ENCODE measurements at places on chromosomes 13 and 19.

DNA sequence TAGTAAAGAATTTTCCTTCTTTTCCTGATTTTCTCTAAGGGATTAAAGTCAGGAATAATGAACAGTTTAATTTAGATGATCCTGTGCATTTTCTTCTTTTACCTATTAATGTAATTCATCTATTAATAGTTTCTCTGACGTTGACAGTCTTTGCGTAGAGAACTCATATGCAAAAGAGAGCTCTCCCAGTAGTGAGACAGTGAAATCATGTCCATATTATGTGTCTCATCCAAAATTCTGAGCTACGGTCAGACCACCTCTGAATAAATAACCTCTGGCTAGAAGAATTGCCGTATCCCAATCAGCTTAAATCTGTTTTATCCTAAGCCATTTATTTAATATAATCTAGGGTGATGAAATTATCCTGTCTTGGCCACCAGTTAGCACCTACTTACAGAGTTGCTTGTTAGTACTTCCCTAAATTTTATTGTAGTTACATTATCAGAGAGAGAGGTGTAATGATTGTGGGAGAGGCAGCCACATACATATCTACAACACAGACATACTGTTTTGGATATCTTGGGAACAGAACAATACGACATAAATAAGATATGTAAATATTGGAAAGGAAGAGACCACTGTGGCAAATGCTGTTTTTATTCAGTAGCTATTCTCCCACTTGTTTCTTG is 30.7 kb downstream of the PDS5B start:
- no peak for DNase-seq

DNA sequence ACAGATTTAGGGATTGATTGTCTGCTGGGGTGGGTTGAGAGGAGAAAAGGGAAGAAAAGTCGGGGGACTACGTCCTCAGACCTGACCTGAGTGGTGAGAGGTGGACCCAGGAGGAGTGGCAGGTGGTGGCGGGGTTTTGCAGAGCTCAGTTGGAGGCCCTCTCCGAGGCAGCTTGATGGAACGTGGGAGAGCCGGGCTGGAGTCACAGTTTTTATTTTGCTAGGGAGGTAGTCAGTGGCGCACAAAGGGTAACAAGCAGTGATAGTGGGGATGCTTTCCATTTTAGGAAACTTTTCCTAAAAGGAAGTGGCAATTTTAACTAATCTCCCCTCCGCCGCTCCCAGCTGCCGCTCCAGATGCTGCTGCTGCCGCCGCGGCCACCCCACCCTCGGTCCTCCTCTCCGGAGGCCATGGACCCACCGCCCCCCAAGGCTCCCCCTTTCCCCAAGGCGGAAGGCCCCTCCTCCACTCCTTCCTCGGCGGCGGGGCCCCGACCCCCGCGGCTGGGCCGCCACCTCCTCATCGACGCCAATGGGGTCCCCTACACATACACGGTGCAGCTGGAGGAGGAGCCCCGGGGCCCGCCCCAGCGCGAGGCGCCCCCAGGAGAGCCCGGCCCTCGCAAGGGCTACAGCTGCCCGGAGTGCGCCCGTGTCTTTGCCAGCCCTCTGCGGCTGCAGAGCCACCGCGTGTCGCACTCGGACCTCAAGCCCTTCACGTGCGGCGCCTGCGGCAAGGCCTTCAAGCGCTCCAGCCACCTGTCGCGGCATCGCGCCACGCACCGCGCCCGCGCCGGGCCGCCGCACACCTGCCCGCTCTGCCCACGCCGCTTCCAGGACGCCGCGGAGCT is 1.1 kb upstream of the ZNF581 start:
- no peak for DNase-seq

DNA sequence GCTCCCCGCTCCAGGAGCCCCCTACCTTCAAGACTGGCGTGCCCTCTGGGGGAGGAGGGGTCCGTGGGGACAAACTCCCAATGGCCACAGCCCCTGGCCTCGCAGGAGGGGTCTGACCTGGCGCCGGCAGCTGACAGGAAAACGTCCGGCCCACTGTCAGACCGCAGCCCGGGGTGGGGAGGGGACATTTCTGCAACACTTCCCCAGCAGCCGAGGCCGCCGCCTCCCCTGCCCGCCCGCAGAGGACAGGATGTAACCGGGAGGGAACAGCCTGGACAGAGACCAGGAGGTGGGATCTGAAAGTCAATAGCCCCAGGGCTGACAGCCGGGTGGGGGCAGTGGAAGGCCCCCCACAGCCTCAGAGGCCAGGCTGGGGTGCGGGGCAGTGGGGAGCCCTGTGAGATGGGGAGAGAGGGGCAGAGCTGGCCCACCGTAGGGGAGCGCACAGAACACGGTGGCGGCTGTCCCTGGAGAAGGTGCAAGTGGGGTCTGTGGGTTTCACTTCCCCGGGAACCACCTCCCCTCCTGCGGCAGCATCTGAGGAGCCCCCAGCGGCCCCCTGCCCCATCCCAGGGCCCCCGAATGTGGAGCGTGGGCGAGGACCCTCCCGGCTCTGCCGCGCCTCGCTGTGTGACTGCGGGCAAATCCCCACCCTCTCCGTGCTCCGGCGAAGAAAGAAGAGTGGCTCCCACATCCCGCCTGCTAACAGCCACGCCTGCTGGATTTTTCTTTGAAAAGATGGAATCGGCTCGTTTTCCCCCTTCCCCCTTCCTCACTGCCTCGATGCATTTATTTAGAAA is at the start of gene PEAK3:
TSS of gene PEAK3 (minus strand) at position 114 of the 800 bp plus-strand sequence. CDS start 1,244 bp downstream, outside the sequence.
- DNase-seq: no peak

- DNase-seq: no peak
Observed at GRCh38 chr19:54670576-54671357, 8.0 kb downstream of the LILRB4 start.

DNA sequence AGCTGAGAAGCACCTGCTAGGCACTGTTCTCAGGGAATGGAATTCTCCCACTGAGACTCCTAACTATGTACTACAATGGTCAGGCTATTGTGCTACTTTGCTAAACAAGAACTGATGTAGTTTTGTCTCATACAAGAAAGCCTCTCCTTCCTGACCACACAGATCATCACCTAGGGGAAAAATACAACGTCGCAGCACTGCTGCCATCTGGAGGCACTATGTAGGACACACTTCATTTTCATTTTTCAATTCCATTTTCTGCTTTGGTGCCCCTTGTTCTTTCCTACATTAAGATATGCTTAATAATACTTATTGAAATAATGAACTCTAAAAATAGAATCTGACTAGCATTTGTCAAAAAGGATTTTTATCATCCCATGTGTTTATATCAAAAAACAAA is 21.1 kb downstream of the PROSER1 start:
- DNase-seq: no peak

- no peak for DNase-seq
Observed at GRCh38 chr19:3835055-3835435, 33.8 kb downstream of the ZFR2 start.

Data from brain microvascular endothelial cell (primary cell).